Astrocyte (in vitro differentiated cells and primary cell): ENCODE measurements at places on chromosomes 3 and 15. TPM values are rescaled to one million over a fixed set of nuclear protein-coding genes. Genes with fewer than 3 reads are reported as not detected.

DNA sequence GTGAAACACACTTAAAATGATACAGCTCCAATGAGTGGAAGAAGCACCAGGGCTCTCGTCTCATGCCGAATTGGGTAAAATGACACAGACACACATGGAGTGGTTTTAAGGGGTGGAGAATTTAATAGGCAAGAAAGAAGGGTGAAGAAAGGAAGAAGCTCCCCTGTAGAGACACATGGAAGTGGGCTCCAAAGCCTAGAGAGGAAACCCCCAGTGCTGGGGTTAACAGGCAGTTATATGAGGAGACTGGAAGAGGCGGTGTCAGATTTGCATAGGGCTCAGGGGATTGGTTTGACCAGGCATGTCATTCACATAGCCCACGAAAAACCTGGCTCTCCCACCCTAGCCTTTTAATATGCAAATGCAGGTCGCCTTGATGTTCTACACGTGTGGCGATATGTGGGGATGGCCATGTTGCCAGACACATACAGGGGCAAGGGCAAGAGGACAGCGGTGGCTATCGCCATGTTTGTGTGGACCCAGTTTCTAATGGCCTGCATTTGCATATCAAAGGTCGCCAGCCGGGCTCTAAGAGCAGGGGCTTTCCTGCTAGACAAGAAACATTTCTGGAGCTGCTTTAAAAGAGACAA is 1.9 kb upstream of the DPH6 start:
- H3K4me3 ChIP-seq = no peak overlapping the region
- H3K27me3 ChIP-seq = no peaks in the 10 kb centered on the region

The GOLGB1 gene
- total RNA-seq = 76.6 and 80.9 TPM in 2 replicates

GRCh38 chr3:156997351-156997750 is 162.6 kb downstream of the CCNL1 start:
- H3K27ac ChIP-seq = no peak overlapping the region
- no peaks in the 10 kb centered on the region for H3K36me3 ChIP-seq
- no peak overlapping the region for H3K4me3 ChIP-seq
- DNase-seq = peak; percentile 9
- H3K4me1 ChIP-seq = no peaks in the 10 kb centered on the region
- no peaks in the 10 kb centered on the region for H3K27me3 ChIP-seq

- no peaks in the 10 kb centered on the region for H3K36me3 ChIP-seq
- no peaks in the 10 kb centered on the region for H3K4me1 ChIP-seq
- H3K4me3 ChIP-seq = no peak overlapping the region
- no peak for DNase-seq
Measured at GRCh38 chr3:77267589-77267988, 227.7 kb downstream of the ROBO2 start.

GRCh38 chr3:101950510-101950909 is 101.2 kb downstream of the NFKBIZ start:
- H3K4me3 ChIP-seq = no peak overlapping the region
- no peaks in the 10 kb centered on the region for H3K36me3 ChIP-seq
- peak; percentile 99 for DNase-seq
- H3K4me1 ChIP-seq = peaks cover 5% of the 10 kb centered on the region

The SLC24A5 gene
- not detected in 2 replicates for total RNA-seq
